ENCODE measurements at places on chromosomes 12 and 14.

- no peaks in the 10 kb centered on the region for H3K4me1 ChIP-seq
- DNase-seq = no peak
- H3K27me3 ChIP-seq = no peaks in the 10 kb centered on the region
- H3K36me3 ChIP-seq = peaks cover 13% of the 10 kb centered on the region
Observed at GRCh38 chr12:71870416-71870815, 30.9 kb downstream of the TBC1D15 start.

- peaks cover 6% of the 10 kb centered on the region for H3K4me1 ChIP-seq
- no peaks in the 10 kb centered on the region for H3K27me3 ChIP-seq
- H3K27ac ChIP-seq = peak overlapping the region; percentile 22
- no peak overlapping the region for H3K4me3 ChIP-seq
Observed at GRCh38 chr12:123118497-123118896, 32.4 kb downstream of the PITPNM2 start.

- DNase-seq = no peak
- peaks cover 5% of the 10 kb centered on the region for H3K36me3 ChIP-seq
- H3K4me3 ChIP-seq = peak overlapping the region; percentile 69
- H3K4me1 ChIP-seq = peaks cover 3% of the 10 kb centered on the region
Observed at GRCh38 chr14:26594756-26595545, 2.9 kb downstream of the NOVA1 start.

DNA sequence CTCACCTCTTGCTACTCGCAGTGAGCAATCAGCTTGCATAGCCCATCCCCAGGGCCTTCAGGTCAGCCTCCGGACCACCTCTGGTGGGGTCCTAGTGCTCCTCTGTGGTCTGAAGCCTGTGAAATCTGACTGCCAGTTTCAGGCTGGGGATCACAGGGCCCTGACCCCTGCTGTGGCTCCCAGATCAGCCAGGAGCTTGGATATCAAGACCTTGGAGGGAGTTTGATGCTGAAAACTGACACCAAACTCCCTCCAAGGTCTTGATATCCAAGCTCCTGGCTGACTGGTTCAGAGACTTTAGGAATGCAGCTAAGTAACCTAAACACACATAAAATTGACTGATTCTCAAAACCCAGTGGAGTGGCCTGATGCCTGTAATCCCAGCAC lies 19.8 kb upstream of the DHRS4 start:
- no peak overlapping the region for H3K27ac ChIP-seq
- H3K4me3 ChIP-seq = no peak overlapping the region
- no peak for DNase-seq
- peaks cover 2% of the 10 kb centered on the region for H3K27me3 ChIP-seq

- no peak for DNase-seq
- H3K4me3 ChIP-seq = no peak overlapping the region
- H3K4me1 ChIP-seq = peaks cover 10% of the 10 kb centered on the region
Observed at GRCh38 chr12:103771466-103771865, 69.6 kb downstream of the NT5DC3 start.

DNA sequence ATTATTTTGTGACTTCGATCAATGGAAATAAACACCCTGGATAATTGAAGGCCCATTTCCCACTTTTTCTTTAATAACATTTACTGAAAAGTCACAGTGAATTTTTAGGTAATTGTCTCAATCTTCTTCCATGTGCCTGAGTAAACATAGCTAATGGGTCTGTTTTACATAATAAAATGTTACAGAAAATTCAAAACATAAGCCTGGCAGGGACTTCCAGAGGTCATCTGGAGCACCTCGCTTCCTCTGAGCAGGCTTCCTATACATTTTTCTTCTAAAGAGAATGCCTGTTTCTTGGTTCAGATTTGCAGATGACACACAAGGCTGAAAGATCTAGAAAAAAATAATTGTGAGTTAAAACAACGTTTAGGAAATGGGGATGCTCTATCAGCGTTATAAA lies 183.8 kb upstream of the PDE3A start:
- H3K4me1 ChIP-seq = peaks cover 8% of the 10 kb centered on the region
- no peak overlapping the region for H3K4me3 ChIP-seq
- no peak overlapping the region for H3K27ac ChIP-seq

DNA sequence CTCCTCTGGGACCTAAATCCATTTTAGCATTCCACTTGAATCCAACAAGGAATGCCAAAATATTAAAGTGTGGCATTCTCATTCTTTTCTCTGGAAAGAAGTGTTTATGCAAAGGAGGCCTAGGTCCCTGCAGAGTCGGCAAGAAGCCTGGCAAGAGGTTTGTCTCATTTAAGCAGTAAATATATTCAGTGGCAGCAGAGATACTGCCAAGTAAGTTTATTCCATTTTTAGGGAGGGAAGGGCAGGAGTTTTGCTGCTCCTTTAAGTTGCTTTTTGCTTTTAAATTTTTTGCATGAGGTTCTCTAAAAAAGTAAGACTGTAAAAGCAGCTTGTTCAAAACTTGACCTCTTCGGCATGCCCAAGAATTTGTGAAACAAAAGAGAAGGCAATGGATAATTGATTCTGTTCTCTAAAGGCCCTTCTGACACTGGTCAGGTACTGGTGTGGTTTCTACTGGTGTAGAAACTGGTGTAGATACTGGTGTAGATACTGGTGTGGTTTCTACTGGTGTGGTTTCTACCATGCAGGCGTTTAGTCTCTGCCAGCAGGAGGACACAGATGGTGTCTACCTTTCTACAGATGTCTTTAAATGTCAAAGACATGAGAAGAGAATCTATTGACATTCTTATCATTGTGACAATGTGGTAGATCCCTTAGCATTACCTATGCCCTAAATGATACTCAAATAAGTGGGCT lies 107.3 kb downstream of the SAMD4A start:
- H3K27me3 ChIP-seq = peaks cover 3% of the 10 kb centered on the region
- no peak for DNase-seq
- H3K36me3 ChIP-seq = no peaks in the 10 kb centered on the region
- no peak overlapping the region for H3K4me3 ChIP-seq

DNA sequence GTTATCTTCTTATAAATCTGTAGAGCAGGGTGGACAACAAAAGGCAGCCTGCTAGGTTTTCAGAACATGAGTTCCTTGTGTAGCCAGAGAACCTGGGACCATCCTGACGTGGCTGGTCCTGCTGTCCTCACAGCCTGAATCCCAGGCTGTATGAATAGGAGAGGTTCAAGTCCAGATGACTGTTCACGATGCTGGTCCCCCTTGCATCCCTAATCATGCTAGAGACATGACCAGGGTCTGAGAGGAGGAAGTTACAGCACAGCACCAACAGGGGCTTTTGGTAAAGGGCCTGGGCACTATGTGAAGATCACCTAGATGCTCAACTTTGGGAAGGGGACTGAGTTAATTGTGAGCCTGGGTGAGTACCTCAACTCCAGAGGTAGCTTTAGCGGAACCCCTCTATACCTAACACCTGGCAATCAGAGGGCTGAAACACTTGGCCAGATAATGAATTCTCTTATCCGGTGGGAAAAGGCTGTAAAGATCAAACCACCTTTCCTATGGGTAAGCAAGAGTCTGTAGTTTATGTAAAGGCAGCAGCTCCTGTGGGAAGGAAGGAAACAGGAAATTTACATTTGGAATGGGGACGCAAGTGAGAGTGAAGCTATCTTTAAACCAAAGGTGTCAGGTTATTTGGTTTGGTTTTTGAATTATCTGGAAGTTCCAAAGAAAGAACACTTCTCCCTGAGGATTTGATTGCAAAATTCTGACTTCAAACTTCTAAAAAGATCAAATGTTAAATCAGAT lies 112.8 kb downstream of the DAD1 start:
- no peak for DNase-seq
- H3K36me3 ChIP-seq = no peaks in the 10 kb centered on the region
- H3K4me1 ChIP-seq = peaks cover 33% of the 10 kb centered on the region
- no peak overlapping the region for H3K4me3 ChIP-seq
- no peak overlapping the region for H3K27ac ChIP-seq

DNA sequence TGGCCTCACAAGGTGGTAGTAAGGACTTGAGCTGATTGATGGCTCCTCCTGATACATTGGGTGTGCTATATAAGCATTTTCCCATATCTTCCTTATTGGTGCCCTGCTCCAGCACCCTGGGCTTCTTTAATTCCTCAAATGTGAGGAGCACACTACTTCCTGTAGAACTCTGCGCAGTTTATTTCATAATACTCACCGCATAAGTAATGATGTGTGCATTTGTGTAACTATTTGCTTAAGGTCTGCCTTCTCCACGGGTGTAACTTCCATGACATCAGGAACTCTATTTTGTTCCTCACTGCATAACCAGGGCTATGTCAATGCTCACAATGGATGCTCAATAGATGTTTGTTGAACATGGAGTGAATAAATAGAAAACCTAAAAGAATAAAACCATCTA lies 392.2 kb downstream of the SEC23A start:
- H3K36me3 ChIP-seq = no peaks in the 10 kb centered on the region
- no peaks in the 10 kb centered on the region for H3K4me1 ChIP-seq
- no peak overlapping the region for H3K27ac ChIP-seq
- DNase-seq = no peak

DNA sequence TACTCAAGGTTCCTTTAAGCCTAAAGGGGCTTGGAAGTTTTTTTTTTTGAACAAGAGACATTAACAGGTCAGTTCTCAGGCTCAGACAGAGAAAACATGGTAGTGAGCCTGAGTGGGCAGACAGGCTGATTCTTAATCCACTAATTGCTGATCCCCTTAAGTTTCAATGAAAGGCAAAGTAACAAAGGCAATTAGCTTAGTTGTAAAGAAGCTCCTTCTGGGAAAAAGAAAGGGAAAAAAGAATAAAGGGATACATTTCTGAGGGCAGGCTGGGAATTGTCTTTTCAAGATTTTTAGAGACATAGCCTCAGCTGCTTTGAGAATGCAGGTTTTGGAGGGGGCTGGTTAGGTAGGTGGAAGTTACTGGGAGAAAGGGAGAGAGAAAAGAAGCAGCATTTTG lies 133.8 kb downstream of the CFAP54 start:
- H3K27ac ChIP-seq = no peak overlapping the region
- no peak for DNase-seq
- H3K4me1 ChIP-seq = no peaks in the 10 kb centered on the region
- no peak overlapping the region for H3K4me3 ChIP-seq

DNA sequence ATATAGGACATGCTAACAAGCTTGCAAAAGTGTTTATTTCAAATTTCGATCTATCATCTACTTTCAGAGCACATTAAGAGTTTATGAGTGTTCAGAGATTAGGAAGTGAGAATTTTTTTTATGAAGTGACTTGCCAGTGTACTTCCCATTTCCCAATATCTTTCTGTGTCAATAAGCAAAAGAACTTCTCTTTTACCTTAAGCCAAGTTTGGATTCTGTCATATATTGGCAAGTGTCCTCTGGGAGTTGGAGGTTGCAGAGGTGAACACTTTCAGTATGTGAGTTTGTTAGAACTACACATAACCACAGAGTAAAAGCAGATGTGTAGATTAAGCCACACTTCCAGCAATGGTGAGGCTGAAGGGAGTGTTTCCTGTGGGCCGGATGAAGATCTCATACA lies 16.6 kb upstream of the KLRF1 start:
- no peak for DNase-seq
- H3K36me3 ChIP-seq = peaks cover 6% of the 10 kb centered on the region
- no peak overlapping the region for H3K4me3 ChIP-seq

DNA sequence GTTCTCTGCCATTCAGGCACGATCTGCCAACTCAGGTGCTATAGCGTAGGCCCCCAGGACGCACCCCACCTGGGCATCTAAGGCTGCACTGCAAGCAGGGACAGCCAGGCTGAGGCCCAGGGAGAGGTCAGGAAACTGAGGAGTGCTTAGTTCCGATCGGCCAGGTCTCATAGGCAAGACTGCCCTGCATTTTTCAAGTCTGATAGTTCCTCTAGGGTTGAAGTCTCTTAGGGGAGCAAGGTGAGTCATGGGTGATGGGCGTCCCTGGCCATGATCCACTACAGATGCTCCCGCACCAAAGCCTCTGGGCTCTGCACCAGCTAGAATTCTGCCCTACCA lies 13.2 kb downstream of the NOPCHAP1 start:
- H3K27ac ChIP-seq = no peak overlapping the region
- DNase-seq = no peak
- no peaks in the 10 kb centered on the region for H3K4me1 ChIP-seq
- no peaks in the 10 kb centered on the region for H3K27me3 ChIP-seq

- H3K4me3 ChIP-seq = peak overlapping the region; percentile 97
- H3K36me3 ChIP-seq = no peaks in the 10 kb centered on the region
- no peaks in the 10 kb centered on the region for H3K27me3 ChIP-seq
Observed at GRCh38 chr12:69469854-69470188, 367 bp upstream of the FRS2 start.

- H3K4me3 ChIP-seq = peak overlapping the region; percentile 46
- DNase-seq = no peak
- no peaks in the 10 kb centered on the region for H3K27me3 ChIP-seq
- peaks cover 58% of the 10 kb centered on the region for H3K4me1 ChIP-seq
Observed at GRCh38 chr14:65228436-65228835, 126.1 kb upstream of the MAX start.

GRCh38 chr14:102732924-102733323 lies 44.3 kb upstream of the TRAF3 start:
- no peaks in the 10 kb centered on the region for H3K4me1 ChIP-seq
- no peak overlapping the region for H3K4me3 ChIP-seq
- no peak for DNase-seq
- H3K36me3 ChIP-seq = peaks cover 6% of the 10 kb centered on the region
- no peak overlapping the region for H3K27ac ChIP-seq
- no peaks in the 10 kb centered on the region for H3K27me3 ChIP-seq

- no peak overlapping the region for H3K27ac ChIP-seq
- peaks cover 9% of the 10 kb centered on the region for H3K27me3 ChIP-seq
- H3K4me1 ChIP-seq = peaks cover 3% of the 10 kb centered on the region
- no peak for DNase-seq
- H3K4me3 ChIP-seq = no peak overlapping the region
Observed at GRCh38 chr12:14185427-14186192, 179.9 kb upstream of the ATF7IP start.

GRCh38 chr14:94292872-94293577 lies at the start of gene SERPINA10:
Gene SERPINA10 (minus strand): TSS chr14:94293268. CDS start chr14:94290593, 2,675 bp downstream.
- H3K4me1 ChIP-seq = peaks cover 5% of the 10 kb centered on the region
- peak within 1 kb of the TSS; percentile 69 for H3K27ac ChIP-seq
- no peaks in the 10 kb centered on the region for H3K27me3 ChIP-seq
- peak within 1 kb of the TSS; percentile 45 for H3K4me3 ChIP-seq
- H3K36me3 ChIP-seq = no peaks in the 10 kb centered on the region
- DNase-seq = no peak

DNA sequence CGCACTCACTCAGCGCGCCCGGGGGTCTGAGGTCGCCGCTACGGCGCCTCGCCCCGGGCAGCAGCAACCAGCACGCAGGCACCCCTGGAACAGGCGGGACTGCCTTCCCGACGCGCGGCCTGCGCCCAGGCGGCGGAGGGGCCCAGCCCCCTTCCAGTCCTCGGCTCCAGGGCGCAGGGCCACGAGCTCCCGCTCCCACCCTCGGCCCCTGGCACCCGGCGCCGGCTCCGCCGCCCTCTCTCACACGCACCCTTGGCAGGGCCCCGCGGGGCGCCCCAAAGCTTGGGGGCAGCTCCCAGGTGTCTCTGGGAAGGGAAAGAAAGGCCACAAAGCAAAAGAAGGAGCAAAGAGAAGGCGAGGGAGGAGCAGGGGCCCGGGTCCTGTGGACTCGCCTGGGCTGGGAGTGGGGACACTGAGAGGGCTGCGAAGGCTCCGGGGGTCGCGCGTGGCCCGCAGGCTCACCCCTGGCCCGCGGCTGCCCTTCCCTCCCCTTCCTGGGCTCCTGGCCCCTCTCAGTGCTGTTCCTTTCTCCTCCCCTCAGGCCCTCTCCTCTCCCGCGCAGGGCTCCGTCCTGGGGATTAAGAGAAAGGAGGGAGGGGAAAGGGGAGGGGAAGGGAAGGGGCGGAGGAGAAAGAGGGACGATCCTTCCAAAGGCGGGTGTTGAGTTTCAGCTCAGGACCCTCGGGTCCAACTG lies 907 bp upstream of the EFS start:
- peaks cover 28% of the 10 kb centered on the region for H3K4me1 ChIP-seq
- no peak for DNase-seq
- H3K36me3 ChIP-seq = peaks cover 8% of the 10 kb centered on the region
- peak overlapping the region; percentile 86 for H3K4me3 ChIP-seq

- H3K36me3 ChIP-seq = no peaks in the 10 kb centered on the region
- no peaks in the 10 kb centered on the region for H3K27me3 ChIP-seq
- no peak overlapping the region for H3K27ac ChIP-seq
- no peak overlapping the region for H3K4me3 ChIP-seq
- no peaks in the 10 kb centered on the region for H3K4me1 ChIP-seq
- no peak for DNase-seq
Observed at GRCh38 chr14:71475916-71476315, 456.3 kb upstream of the RGS6 start.
